ENCODE measurements at places on chromosomes 5 and 9.

- DNase-seq, result no peak
Measured at GRCh38 chr9:16848179-16848578, 22.3 kb downstream of the BNC2 start.

DNA sequence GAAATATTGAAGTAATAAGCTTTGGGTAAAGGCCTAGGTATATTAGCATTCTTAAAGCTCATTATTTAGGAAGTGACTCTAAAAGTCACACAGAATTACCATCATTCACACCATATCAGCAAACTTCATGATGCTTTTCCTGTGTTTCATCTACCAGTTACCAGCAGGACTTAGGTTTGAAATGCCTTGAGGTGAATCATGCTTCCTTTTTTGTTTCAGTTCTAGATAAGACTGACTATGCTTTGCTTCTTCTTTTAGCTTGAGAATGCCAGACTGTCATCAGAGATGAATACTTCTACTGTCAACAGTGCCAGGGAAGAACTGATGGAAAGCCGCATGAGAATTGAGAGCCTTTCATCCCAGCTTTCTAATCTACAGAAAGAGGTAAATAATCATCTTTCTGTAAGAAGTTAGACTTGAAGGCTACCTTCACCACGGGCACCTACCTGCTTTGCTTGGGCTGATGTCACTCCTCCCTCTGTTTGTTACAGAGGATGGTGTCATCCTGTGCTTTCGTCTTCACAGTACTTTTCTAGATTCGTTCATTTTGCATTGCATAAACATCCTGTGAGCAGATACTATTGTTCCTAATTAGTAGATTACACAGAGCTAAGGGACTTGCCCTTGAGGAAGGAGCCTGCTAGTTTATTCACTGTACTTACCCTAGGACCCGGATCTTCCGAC lies 34.7 kb downstream of the LMNB1 start:
- DNase-seq, result peak; percentile 66

DNA sequence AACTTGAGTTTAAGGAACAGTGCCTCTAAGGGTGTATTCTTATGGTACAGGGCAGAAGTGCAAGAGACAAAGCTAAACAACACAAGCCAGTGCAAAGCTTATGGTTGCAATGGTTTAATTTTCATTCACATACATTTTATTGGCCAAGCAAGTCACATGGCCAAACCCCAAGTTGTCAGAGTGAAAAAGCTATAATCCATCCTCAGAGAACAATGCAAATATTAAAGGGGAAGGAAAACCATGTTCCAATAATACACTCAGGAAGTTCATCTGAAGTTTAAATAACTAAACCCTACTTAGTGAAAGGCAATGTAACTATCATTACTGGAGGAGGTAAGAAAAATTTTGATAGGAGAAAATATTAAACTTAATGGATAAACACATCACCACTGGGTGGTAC lies 26.6 kb upstream of the TLR4 start:
- no peak for DNase-seq

GRCh38 chr5:44603496-44604272 lies 205.1 kb upstream of the MRPS30 start:
- no peak for DNase-seq

GRCh38 chr9:76887003-76887821 lies 18.7 kb downstream of the PRUNE2 start:
- DNase-seq, result no peak

- no peak for DNase-seq
Measured at GRCh38 chr5:127699416-127699815, 3.8 kb upstream of the CCDC192 start.

DNA sequence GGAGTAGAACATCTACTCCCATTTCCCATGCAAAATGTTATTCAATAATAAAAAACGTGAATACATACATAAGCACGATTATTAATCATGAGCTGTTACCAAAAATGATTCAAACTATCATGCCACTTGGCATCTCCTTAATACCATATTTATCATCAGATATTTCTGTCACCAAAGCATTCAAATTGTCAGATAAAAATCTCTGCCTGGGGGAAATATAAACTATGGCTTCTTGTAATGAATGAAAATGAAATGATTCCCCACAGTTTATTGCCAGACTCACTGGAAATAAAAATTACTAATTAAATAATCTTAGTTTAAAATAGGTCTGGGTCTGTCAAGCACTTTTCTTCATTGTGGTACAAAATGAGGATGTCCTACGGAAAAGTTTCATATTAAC lies 265.4 kb downstream of the EDIL3 start:
- DNase-seq, result no peak

- DNase-seq, result no peak
Measured at GRCh38 chr9:133730994-133731715, 7.0 kb downstream of the SARDH start.

DNA sequence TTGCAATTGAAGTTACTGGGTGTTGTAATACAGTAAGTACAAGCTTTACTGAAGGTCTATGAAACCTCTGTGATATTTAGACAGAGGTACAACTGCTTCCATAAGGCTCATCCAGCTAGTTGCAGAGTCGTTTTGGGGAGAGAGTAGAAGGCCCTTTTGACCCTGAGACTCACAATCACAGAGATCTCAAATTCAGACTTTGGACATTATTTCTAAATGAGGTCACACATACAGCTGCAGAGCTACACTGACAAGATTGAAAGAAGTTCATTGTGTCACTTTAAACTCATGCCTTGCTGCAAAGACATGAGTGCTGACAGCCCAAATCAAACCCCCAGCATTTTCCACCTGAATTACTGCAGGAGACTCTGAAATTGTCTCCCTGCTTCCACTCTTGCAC lies 205.9 kb upstream of the TMEM161B start:
- no peak for DNase-seq

GRCh38 chr5:142520885-142521284 lies 165.0 kb downstream of the FGF1 start:
- no peak for DNase-seq

DNA sequence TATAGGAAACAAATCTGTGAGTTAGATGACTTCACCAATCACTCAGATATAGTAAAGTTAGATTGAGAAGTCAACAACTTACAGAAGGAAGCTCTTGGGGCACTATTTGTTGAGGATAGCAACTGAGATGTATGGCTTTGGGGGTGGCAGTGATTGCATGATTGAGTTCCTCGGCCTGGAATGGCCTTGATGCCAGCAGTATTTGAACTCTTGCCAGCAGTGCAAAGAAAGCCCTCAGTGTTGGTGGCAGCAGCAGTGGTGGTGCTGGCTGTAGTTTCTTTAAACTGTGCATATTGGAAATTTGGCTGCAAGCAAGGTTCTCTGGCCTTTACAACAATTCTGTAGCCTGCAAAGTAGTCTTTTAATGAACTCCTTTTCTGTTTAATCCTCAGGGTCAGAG lies 41.4 kb upstream of the PJA2 start:
- DNase-seq, result no peak

- no peak for DNase-seq
Measured at GRCh38 chr9:131649646-131650045, 90.2 kb downstream of the RAPGEF1 start.

GRCh38 chr9:10112798-10113197 lies 500.0 kb downstream of the PTPRD start:
- no peak for DNase-seq

DNA sequence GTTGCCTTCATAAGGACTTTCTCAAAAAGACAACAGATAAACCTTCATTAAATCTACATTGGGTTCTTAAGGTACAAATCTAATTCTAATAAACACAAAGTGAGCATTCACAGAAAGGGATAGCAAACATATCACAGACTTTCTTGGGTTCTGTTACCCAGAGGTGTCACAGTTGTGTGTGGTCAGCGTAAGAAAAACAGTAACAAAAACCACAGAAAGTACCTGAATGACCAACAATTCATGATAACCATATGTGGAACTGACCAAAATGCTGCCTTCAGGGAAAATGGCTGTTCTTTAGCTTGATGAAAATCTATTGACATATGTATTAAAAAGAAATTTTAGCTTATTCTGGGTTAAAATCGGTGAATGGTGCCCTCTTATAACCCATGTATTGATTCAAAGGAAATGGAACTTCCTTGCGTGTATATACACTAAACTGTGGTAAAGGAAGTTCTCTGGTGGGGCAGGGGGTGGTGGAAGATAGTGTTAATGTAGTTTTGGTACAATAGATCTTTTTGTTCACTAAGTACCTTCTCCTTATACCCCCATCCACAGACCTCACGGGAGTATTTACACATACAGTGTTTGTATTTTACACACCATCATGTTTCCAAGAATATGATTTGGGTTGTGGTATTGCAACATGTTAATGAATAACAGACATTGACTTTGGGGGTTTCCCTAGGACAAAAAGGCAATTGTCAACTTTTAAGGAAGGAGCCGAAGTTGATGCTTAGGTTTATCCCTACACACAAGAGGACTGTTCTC lies 152.5 kb downstream of the APBA1 start:
- DNase-seq, result no peak

- no peak for DNase-seq
Measured at GRCh38 chr9:87592554-87593358, 95.1 kb downstream of the DAPK1 start.

DNA sequence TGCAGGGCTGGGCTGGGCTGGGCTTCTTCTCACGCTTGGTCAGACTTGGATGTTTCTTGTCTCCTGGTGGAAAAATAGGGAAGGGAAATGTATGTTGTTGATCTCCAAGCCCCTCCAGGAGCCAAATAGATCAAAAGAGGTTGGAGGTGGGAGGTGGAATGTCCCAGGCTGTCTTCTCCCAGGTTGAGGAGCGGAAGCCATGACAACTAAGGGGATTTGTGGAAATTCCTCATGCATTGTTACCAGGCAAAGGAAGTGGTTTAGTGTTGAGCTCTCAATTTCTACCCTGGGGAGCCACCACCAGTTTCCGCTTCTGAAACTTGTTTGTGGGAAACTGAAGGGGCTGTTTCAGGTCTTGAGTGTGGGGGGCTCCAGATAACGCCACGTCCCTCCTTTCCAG lies 79.0 kb downstream of the SPRY4 start:
- DNase-seq, result no peak

- no peak for DNase-seq
Measured at GRCh38 chr5:122882831-122883230, 37.4 kb downstream of the SNX24 start.

- DNase-seq, result peak; percentile 63
Measured at GRCh38 chr9:127707766-127708165, 978 bp downstream of the CFAP157 start.

GRCh38 chr5:154977409-154977808 lies 36.1 kb upstream of the KIF4B start:
- DNase-seq, result no peak

DNA sequence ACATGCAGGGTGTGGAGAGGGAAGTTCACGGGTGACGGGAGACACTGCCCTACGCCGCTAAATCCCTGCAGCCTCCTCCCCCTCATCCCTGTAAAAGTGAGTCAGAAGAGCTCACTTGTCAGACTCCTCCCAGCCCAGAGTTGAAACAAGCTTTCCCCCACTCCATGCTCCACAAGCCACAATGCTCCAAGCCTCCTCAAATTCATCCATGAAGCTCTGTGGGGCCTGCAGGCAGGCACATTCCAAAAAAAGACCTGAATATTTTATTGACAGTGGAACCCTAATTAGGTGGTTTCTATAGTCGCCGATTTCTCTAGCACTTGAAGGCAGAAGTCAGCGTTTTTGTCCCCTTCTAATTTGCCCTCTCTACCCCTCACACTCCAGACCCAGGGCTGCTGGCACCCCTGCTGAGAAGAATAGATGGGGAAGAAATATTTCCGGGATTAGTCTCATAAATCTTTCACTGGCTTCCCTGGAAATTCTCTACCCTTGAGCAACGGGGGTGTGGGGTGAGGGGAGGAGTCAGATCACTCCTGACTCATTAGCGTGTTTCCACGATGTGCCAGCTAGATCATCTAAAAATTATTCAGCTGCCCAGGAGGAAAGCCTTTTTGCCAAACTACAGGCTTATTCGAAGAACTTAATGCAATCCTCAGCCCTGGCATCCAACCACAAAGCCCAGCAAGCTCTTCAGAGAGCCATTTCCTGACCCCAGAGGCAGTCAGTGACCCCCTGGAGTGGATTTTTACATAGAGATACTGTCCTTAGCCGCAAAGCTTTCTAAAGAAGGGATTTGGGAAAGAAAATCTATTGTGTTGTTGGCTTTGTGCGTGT lies 97.1 kb downstream of the ENC1 start:
- no peak for DNase-seq

DNA sequence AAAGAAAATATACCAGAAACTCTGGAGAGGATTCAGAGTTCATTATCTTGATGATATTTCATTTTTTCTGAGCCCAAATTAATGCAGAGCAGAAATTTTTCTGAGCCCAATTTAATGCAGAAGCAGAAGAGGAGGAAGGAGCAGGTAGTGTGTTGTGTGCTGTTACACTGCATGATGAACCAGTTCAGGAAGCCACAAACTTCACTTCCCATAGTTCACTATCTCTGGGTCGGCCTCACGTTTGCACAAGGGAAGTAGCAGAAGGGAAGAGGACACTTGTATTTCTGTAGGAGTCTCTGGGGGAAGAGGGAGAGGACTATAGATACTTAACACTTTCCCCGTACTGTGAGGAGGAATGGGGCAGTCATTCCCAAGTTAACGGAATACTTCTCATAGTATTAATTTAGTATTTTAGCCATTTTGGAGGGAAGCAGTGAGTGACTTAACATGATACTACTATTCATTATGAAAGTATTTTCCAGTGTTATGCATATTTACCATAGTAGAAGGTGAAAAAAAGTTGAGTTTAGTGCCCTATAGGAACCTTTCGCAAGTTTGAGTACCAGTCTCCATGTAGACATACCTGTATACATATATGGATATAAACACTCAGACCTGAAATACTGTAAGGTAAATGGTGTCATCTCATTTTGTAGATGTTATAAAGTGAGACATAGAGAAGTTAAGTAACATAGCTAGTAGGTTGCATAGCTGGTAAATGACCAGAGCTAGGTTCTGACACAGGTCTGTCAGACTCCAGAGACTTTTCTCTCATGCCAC lies 30.0 kb downstream of the XPA start:
- no peak for DNase-seq

GRCh38 chr9:114099669-114100270 lies 678 bp upstream of the KIF12 start:
- DNase-seq, result no peak

DNA sequence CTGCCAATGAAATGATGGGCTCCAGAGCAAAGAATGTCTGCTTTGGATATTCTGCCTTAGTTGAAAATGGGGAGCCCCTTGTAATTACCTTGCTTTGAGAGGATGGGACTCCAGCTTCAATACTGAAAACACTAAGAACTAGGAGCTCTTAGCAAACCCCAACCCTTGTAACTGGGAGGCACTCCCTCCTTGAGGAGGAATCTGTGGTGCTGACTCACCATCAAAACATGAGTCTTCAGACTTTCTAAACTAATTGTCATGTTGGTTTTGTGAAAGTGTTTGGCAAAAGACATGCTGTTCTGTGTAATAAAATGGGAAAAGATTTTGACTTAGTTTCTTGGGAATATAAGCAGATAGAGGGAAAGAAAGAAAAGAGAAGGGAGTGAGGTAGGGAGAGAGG lies 91.9 kb upstream of the PTPRD start:
- no peak for DNase-seq

- DNase-seq, result no peak
Measured at GRCh38 chr9:116928884-116929283, 241.8 kb downstream of the TRIM32 start.
